Bronchus fibroblast of lung (primary cell): ENCODE measurements at places on chromosomes 6 and 20. TPM values are rescaled to one million over a fixed set of nuclear protein-coding genes. Genes with fewer than 3 reads are reported as not detected.

Gene PSORS1C2
- total RNA-seq, result not detected in 2 replicates

Gene SOX18
- 0.17 TPM in 1 of 2 replicates, not detected in the other for total RNA-seq

Gene LTA
- not detected in 2 replicates for total RNA-seq

Gene CLDN20
- not detected in 2 replicates for total RNA-seq

Gene RSPO3
- total RNA-seq, result not detected in 2 replicates

Gene MOXD1
- 13.8 and 14.6 TPM in 2 replicates for total RNA-seq

Gene FOXC1
- total RNA-seq, result 1.5 and 3.0 TPM in 2 replicates

Gene RPRD1B
- 8.3 and 9.4 TPM in 2 replicates for total RNA-seq

Gene PRKN
- total RNA-seq, result 0.89 and 2.9 TPM in 2 replicates

Gene CDC5L
- total RNA-seq, result 13.2 and 17.7 TPM in 2 replicates

Gene CLPSL1
- not detected in 2 replicates for total RNA-seq

Gene GNAS-AS1
- 0.67 and 1.2 TPM in 2 replicates for total RNA-seq

Gene NKAPL
- total RNA-seq, result 0.89 and 1.3 TPM in 2 replicates

Gene TAP2
- 5.4 and 7.2 TPM in 2 replicates for total RNA-seq

Gene OVOL2
- total RNA-seq, result not detected in 2 replicates

Gene MROH8
- total RNA-seq, result 0.67 and 0.89 TPM in 2 replicates

Gene DNMT3B
- 3.0 and 4.0 TPM in 2 replicates for total RNA-seq

Gene SIRPA
- total RNA-seq, result 14.1 and 16.9 TPM in 2 replicates

Gene ZBTB46
- 1.2 and 1.5 TPM in 2 replicates for total RNA-seq

Gene AVP
- not detected in 2 replicates for total RNA-seq

Gene FILIP1
- 0.34 and 0.59 TPM in 2 replicates for total RNA-seq

Gene EIF2S2
- total RNA-seq, result 68.1 and 84.2 TPM in 2 replicates
